SHP77 treated with DMSO at 0.1 percent for 48 hours (cell line): ENCODE measurements at places on chromosomes 13 and 19.

- DNase-seq, result no peak
Measured at GRCh38 chr19:41808663-41809566, 12.5 kb downstream of the CEACAM3 start.

DNA sequence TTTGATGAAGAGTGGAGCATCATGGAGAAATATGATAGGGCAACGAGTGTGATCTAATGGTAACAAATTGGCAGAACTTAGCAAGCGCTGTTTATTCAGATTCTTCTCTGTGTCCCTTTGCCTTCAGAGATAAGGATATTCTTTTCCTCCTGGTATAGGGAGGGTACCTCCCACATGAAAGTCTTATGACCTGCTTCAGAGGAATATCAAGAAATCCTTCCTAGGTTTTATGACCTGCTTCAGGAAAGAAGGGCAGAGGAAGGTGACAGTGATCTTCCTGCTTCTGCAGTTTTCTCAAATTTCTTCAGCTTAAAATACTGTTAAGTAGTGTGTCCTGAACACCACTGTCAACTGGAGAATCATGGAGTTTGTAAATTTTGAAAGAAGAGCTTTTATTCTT lies 144.3 kb downstream of the DNAJC15 start:
- no peak for DNase-seq

DNA sequence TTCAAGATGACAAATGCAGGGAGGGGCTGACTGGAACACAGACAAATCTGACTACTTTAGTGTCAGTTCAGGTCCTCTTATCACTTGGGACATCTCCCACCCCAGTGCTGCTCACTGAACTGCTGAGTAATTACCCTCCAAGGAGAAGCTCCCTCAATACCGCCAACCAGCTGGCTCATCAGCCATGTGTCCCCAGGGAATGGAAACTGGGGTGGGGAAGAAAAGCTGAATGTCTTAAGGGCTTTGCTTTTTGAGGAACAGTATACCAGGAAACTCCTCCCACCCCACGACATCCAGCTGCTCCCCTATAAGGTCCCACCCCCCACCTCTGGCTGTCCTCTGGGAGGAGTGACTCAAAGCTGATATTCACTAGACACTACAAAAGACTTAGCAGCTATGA lies 2.0 kb downstream of the ZNF823 start:
- no peak for DNase-seq

GRCh38 chr19:58543826-58544590 lies at the start of gene TRIM28:
TSS of gene TRIM28 (plus strand) at chr19:58544064. CDS start at chr19:58544758, 694 bp downstream.
- no peak for DNase-seq

GRCh38 chr19:5988517-5989387 lies 10.8 kb upstream of the RANBP3 start:
- DNase-seq, result no peak

- DNase-seq, result no peak
Measured at GRCh38 chr13:107572156-107572555, 643.2 kb downstream of the LIG4 start.

DNA sequence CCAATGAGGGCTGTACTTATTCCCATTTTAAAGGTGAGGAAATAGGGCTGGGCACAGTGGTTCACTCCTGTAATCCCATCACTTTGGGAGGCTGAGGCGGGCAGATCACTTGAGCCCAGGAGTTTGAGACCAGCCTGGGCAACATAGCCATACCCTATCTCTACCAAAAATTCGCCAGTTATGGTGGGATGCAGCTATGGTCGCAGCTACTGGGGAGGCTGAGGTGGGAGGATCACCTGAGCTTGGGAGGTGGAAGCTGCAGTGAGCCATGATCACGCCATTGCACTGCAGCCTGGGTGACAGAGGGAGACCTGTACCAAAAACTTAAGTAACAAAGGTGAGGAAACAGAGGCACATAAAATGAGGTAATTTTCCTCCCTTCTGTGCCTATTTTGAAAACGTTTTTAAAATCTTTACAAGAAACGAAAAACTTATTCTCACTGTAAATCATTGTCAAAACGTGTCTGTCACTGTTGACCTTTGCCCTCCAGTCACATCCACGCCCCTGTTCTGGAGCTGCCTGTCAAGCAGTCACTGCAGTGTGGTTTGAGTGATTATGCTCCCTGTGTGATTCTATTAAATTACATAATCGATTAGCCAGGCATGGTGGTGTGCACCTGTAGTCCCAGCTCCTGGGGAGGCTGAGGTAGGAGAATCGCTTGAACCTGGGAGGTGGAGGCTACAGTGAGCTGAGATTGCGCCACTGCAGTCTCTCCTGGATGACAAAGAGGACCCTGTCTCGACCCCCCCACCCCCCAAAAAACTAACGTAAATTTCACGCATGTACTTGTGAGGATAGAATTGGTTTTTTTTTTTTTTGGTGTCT lies 12.5 kb downstream of the NOP53 start:
- DNase-seq, result no peak

DNA sequence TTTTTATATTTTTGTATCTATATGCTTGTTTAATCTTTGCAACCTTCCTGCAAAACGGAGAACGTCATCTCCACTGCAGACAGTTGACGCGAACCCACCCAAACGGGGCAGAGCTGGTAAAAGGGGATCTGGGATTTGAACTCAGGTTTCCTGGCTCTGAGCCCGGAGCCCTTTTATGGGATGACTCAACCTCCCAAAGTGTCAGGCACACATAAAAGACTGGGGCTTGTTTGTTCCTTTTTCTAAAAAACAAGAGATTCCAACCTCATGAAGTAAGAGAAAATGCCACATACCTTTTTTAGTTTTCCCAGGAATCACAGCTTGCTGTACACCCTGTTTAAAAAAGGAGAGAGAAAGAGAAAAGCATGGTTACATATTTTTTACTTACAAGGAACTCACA lies 78.9 kb downstream of the GADD45B start:
- DNase-seq, result no peak

DNA sequence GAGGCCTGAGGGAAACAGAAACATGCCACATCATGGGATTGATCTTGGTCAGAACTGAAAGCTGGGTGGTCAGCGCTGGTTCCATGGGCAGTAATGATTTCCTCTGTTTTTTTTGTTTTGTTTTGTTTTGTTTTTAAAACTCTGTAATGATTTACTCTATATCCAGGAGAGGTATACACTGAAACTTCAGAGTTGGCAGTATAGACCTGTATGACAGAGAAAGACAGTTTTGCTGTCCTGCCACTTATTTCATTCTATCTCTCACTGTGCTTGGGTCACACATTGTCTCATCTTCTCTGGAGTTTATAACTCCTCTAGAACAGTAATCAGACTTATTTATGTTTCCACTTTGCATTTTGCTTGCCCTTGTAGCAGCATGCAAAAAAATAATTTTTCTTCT lies 105.1 kb upstream of the SLITRK1 start:
- no peak for DNase-seq

DNA sequence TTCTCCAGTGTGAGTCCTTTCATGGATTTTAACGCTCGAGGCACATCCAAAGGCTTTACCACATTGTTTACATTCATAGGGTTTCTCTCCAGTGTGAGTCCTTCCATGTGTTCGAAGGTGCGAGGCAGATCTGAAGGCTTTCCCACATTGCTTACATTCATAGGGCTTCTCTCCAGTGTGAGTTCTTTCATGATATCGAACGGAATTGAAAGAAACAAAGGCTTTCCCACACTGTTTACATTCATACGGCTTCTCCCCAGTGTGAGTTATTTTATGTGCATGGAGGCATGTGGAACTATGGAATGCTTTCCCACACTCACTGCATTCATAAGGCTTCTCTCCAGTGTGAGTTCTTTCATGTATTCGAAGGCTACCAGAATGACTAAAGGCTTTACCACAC lies 5.2 kb upstream of the ZNF20 start:
- DNase-seq, result no peak
